ENCODE measurements at places on chromosomes 5 and 9. TPM values are rescaled to one million over a fixed set of nuclear protein-coding genes. Genes with fewer than 3 reads are reported as not detected.

Gene KIF24
- 0.28 TPM for total RNA-seq

DNA sequence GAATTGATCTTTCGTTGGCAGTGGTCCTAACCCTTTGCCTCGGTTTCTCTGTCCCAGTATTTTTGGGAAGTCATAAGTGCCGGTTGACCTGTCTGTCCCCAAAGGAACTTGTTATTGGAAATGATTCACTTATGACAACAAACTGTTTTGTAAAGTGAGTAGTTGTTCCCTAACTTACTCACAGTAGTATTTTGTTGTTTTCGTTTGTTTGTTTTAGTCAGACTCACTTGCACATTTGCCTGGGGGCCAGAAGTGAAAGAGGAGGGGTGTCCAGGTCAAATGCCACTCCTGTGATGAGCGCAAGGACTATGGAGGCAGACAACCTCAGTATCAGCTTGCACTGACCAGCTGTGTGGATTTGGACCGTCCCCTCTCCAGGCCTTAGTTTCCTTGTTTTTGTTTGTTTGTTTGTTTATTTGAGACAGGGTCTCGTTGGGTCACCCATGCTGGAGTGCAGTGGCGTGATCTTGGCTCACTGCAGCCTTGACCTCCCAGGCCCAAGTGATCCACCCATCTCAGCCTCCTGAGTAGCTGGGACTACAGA is 47.3 kb downstream of the ANKRD55 start:
- no peak for DNase-seq

GRCh38 chr5:13346401-13346800 is 598.1 kb downstream of the DNAH5 start:
- no peak for DNase-seq

DNA sequence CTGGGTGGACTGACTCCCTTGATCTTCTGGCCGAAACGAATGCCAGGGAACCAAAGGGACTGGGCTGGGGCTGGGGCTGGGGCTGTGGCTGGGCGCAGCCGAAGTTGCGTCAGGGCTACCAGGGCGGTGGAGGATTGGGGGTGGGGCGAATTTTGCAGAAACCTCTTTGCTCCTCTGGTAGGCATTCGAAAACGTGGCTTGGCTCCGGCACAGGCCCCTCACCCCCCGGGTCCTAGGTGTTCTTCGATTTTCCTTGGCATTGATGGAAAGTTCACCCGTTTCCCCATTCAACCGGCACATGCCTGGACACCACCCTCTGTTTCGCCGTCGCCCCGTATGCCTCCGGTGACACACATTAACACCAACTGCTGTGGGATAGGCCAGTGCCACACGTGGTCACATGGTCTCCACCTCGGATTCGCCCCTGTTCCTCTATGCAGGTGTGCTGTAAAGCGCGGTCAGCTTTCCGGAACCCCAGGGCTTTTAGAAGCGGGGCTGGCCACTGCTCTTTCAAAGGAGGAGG is 477.1 kb downstream of the SPATA31A7 start:
- no peak for DNase-seq

Measured in natural killer cell (primary cell).